ENCODE measurements at places on chromosomes 13 and 19. TPM values are rescaled to one million over a fixed set of nuclear protein-coding genes. Genes with fewer than 3 reads are reported as not detected.
A peak's percentile ranks its signal among the peaks of the same experiment; 100 is the strongest.

- no peaks in the 10 kb centered on the region for H3K27me3 ChIP-seq
- no peak overlapping the region for H3K27ac ChIP-seq
- H3K4me3 ChIP-seq: no peak overlapping the region
- no peak for DNase-seq
- no peaks in the 10 kb centered on the region for H3K36me3 ChIP-seq
These were observed 77.0 kb upstream of the TSC22D1 start for GRCh38 chr13:44652962-44653660.

- DNase-seq: no peak
- H3K27ac ChIP-seq: no peak overlapping the region
- no peaks in the 10 kb centered on the region for H3K27me3 ChIP-seq
- H3K4me1 ChIP-seq: peaks cover 6% of the 10 kb centered on the region
- no peak overlapping the region for H3K4me3 ChIP-seq
These were observed 77.6 kb downstream of the LRCH1 start for GRCh38 chr13:46630431-46631178.

- H3K36me3 ChIP-seq: no peaks in the 10 kb centered on the region
- H3K4me1 ChIP-seq: no peaks in the 10 kb centered on the region
- H3K27ac ChIP-seq: no peak overlapping the region
- H3K27me3 ChIP-seq: no peaks in the 10 kb centered on the region
These were observed 35.8 kb upstream of the ZNF724 start for GRCh38 chr19:23285948-23286347.

- H3K36me3 ChIP-seq: peaks cover 2% of the 10 kb centered on the region
- DNase-seq: no peak
- no peak overlapping the region for H3K4me3 ChIP-seq
- no peaks in the 10 kb centered on the region for H3K27me3 ChIP-seq
- H3K27ac ChIP-seq: no peak overlapping the region
These were observed 144.1 kb downstream of the DPF1 start for GRCh38 chr19:38079926-38080380.

DNA sequence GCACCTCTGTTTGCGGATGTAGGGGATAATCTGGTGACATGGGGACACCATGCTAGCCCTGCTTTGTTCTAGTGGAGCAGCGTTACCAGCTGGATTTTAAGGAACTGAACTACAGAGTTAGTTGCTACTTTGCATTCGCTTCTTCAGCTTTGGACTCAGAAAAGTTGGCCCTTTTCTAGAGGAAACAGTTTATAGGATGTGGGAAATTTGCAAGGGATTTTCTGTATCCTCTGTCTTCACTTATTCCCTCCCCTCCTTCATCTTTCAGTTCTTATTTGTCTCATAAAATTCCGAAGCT lies 2.1 kb downstream of the GATAD2A start:
- DNase-seq: no peak
- H3K27ac ChIP-seq: no peak overlapping the region
- H3K27me3 ChIP-seq: no peaks in the 10 kb centered on the region
- no peak overlapping the region for H3K4me3 ChIP-seq
- peaks cover 1% of the 10 kb centered on the region for H3K4me1 ChIP-seq

GRCh38 chr13:96904232-96904631 lies 90.0 kb downstream of the OXGR1 start:
- no peak overlapping the region for H3K4me3 ChIP-seq
- H3K36me3 ChIP-seq: no peaks in the 10 kb centered on the region
- no peaks in the 10 kb centered on the region for H3K4me1 ChIP-seq
- H3K27ac ChIP-seq: no peak overlapping the region
- DNase-seq: no peak
- no peaks in the 10 kb centered on the region for H3K27me3 ChIP-seq

GRCh38 chr13:29702912-29703351 lies 107.4 kb upstream of the SLC7A1 start:
- no peaks in the 10 kb centered on the region for H3K4me1 ChIP-seq
- DNase-seq: peak; percentile 78
- H3K36me3 ChIP-seq: no peaks in the 10 kb centered on the region

DNA sequence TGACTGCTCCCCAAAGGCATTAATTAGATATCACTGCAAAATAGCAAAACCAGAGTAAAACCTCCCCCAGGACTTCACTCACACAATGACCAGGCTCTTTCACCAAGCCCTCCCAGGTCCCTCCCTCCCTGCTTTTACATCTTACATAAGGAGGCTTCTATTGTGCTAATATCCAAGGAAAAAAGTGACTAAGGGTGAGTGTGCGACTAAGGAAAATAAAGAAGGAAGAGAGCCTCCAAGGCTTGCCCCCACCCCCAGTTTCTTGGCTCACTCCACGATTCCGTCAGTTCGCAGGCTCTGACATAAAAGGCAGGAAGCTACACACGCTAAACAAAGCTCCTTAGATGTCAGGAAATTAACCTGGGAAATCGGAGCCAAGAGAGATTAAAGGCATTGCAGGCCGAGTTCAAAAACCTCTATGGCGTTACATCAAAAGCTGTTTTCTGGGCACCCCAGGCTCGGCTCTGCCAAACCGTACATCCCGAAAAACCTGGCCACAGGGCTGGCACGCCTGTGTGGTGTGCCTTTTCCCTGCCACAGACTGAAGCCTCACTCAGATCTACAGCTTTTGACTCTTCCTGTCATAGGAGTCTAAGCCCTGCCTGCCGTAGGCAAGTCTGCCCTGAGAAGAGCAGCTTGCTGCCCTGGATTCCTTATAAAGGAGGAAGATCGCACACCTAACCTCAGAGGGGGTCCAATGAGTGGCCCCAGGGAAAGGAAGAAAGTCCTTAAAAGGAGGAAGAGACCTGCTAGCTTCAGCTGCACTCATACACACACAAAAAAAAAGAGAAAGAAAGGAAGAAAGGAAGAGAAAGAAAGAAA lies 67.0 kb upstream of the SERP2 start:
- no peak overlapping the region for H3K4me3 ChIP-seq
- DNase-seq: peak; percentile 86
- H3K4me1 ChIP-seq: peaks cover 4% of the 10 kb centered on the region
- no peaks in the 10 kb centered on the region for H3K36me3 ChIP-seq
- peak overlapping the region; percentile 31 for H3K27ac ChIP-seq

C2CD4C gene
- total RNA-seq: 0.88 TPM

PSG2 gene
- not detected for total RNA-seq

KLK3 gene
- total RNA-seq: not detected

ARHGEF1 gene
- 137 TPM for total RNA-seq

SKA3 gene
- 0.91 TPM for total RNA-seq
